NCI-H774 (cell line): ENCODE measurements at places on chromosomes 7 and 10.
A peak's percentile ranks its signal among the peaks of the same experiment; 100 is the strongest.

DNA sequence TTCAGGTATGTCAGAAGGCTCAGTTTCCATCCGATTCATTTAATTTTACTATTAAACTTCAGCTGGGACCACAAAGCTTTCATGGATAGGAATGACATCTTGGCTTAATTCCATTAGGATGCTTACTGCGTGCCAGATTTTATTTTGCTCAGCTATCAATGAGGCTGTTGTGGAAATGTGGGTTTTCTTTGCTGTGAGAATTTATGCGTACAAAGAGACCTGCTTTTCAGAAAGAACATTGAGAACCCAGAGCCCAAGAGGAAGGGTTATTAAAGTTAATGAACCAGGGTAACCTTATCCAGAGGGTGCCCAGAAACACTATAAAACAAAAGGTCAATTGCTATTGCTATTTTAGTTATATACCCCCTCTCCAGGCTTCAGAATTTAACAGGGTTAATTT lies 98.3 kb downstream of the MKLN1 start:
- no peak for DNase-seq

GRCh38 chr10:101566333-101567164 lies 21.5 kb downstream of the POLL start:
- DNase-seq, result peak; percentile 19

DNA sequence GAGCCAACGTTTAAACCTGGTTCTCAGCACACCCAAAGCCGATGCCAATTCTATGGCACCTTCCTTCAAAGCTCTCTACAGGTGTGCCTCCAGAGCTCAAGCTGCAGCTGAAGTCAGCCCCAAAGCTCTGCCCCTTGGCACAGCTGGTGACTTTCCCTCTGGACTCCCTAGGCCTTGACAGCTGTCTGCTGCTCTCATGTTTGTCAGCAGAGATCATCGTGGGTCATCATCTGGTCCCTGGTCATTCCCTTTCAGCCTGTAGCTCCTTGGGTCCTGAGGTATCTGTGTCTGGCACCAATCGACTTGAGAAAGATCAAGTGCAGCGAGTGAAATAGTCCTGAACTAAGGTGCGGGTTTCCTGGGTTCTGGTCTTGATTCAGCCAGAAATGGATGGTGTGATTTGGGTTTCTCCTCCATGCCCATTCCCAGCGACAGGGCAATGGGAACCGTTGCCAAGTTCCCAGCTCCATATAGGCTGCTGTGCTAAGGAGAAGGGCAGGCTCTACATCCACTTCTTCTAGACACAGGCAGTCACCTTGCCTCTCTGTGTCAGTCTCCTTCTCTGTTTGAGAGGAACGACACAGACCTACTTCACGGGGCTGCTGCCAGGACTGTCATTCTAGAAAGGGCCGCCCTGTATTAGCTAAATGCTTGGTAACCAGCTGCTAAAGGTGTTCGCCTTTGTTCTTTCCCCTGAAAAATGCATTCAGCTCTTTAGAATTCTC lies 3.6 kb downstream of the PKD1L1 start:
- no peak for DNase-seq

DNA sequence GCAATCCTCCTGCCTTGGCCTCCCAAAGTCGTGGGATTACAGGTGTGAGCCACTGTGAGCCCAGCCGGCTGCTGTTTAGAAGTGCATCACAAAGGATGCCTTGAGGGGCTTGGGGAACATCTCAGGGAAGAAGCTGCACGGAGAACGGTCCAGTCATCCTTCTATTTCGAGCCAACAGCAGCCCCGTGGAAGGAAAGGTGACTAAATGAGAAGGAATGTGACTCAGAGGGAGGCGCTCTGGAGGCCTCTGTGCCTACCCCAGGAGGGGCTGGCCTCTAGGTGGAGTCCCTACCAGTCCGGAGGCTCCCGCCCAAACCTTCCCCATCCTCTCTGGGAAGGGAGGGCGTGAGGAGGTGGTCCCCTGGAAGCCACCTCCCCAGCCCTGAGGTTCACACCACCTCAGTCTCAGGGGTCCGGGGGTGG lies 76.2 kb downstream of the CTBP2 start:
- no peak for DNase-seq

GRCh38 chr7:43461349-43462024 lies 121.4 kb upstream of the STK17A start:
- no peak for DNase-seq

GRCh38 chr7:132145466-132145865 lies 430.8 kb downstream of the PLXNA4 start:
- DNase-seq, result peak; percentile 36

DNA sequence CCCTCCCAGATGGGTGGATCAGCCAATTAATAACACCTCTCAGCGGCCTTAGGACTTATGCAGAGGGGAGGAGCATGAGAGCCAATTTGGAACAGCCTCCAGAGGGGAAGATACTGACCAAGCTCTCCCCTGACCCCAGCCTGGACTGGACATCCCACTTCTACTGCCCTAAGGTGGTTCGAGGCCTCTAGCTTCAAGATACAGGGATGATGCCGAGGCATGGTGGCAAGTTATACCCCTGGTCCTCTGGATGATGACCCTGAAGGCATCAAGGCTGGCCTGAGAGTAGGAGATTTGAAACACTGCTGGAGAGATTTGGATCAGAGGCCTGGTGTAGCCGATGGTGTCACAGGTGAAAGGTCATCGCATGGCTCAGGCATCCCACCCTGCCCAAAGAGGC lies 3.2 kb downstream of the CDH23 start:
- DNase-seq, result no peak

- no peak for DNase-seq
Observed at GRCh38 chr7:101156277-101156676, 2.0 kb downstream of the AP1S1 start.

GRCh38 chr10:130708465-130709070 lies 572.4 kb downstream of the GLRX3 start:
- DNase-seq, result no peak

DNA sequence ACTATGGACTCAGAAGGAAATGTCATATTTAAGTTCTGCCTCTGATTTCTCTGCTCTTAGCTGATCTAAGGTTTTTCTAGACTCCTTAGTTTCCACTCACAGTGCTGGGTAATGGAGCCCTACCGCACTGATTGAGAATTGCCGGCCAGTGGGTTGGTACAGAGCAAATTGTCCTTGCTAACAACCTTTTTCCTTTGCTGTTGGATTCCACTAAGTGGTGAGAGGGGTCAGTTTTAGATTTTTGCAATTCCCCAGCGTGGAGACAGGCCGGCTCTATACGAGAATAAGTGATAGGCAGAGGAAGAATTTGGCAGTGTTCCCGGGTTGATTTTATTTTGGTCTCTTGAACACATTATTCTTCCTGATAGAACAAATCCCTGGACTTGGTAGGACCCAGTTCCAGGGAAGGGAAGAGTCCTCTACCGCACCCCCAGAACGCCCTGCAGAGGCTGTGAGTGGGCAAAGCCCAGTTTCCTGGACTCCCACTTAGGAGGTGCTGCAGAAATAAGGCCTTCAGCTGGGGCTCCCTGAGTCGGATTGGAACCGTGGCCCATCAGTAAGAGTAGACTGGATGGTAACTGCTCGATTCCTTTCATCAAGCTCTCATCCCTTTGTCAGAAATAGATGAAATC lies 3.0 kb upstream of the NRP1 start:
- DNase-seq, result no peak

DNA sequence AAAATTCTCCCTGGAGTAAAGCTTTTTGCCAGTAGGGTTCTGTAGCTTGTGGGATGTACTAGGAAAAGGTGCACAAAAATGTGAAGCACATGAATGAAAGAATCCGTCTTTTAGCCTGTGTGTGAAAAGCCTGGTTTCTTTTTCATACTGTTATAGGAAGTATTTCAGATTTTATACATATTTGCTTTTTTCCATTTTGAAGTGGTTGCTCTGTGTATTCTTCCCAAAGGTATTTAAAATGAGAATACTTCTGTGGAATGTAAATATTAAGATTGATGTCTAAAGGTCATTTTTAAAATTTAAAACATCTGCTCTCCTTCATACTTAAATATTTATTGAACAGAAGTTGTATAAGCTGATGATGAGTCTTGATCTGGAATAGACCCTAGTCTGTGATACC lies 96.8 kb downstream of the CDK14 start:
- no peak for DNase-seq

GRCh38 chr10:122981066-122981464 lies 864 bp downstream of the PSTK start:
- no peak for DNase-seq

GRCh38 chr10:74418285-74418872 lies 267.4 kb downstream of the ADK start:
- DNase-seq, result peak; percentile 96

GRCh38 chr10:23742807-23743206 lies 303.9 kb downstream of the OTUD1 start:
- DNase-seq, result no peak

GRCh38 chr7:154679379-154680053 lies 323.4 kb downstream of the PAXIP1 start:
- DNase-seq, result no peak

GRCh38 chr10:132456881-132457280 lies 59.9 kb downstream of the PWWP2B start:
- no peak for DNase-seq

DNA sequence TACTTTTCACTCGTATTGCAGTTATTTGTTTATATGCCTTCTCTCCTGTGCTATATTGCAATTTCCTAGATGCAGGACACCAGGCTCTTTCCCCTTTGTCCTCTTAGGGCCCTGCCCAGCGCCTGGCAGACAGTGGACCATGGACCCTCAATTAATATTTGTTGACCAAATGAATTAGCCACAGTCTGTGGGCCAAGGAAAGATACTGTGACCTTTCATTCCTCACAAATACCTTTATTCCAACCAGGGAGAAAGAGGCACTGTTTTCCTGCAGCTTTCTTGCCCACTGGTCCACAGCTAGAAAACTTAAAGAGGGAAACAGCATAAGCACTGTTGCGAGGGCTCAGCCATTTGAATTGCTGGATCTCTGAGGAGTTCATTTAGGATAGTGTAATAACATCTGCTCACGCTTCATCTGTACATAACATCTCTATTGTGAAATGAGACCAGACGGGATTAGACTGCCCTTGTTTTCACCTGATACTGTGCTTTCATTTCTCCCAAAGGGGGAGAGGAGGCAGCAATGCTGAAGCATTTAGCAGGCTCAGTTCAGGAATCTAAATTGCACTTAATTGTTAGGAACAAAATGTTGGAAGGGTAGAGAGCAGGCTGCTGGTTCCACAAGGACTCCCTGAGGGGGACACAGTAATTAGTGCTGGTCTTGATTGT lies 46.7 kb downstream of the TNS3 start:
- no peak for DNase-seq

DNA sequence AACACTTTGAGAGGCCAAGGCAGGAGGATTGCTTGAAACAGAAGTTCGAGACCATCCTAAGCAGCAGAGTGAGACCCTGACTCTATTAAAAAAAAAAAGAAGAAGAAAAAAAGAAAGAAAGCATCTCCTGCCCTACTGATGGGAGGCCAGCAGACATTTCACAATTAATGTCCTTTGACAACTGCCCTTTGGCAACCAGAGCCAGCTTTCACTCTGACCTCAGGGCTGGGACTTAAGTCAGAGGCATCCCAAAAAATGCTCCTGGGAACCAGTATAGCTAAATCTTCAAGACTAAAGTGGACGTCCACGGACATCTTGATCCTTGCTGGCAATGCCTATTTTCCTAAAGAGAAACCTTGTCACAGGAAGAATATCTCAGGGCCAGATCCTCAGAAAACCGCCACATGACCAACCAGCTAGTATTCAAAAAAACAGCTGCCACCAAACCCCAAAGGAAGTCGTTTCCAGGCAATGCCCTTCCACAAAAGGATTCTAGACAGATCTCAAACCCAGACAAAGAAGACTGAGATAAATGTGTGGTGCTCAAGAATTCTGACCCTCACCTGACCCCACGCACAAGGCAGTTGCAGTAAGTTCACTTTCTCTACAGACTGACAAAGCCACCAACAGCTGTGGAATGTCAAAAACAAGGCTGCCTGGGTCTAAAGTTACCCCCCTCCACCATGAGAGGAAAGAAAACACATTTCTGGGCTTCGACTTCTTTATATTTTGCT lies 18.4 kb downstream of the GFRA1 start:
- DNase-seq, result no peak

DNA sequence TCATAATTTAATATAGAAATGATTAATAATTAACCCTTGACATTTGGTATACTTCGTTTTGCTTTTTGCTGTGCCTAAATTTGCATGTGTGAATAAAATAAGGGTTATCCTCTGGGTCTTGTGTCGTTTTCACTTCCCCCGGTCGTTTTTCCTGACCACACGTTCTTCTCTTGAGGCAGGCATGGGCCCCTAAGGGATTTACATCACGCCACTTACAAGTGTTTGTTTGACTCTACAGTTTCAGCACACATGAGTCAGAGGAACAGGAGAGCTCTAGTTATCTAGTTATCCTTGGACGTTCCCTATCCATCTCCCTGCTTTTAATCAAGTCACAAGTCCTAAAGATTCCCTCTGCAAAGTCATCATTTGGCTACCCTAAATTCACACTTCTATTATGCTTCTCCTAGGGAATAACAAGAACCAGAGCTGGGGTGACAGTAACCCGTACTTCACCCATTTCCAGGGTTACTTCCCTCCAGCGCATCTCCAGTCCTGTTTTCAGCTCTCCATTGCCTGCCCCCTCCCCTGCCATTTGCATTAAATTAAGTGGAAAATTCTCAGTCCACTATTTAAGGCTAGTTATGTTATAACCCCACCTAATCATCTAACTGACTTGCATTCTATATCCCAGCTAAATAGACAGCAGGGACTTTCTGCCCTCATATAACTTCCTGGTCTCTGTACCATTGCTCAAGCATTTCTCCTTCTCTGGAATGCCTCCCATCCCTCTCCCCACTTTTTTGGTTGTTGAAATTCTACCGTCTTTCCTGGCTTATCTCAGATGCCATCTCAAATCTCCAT lies 206.9 kb downstream of the PTEN start:
- DNase-seq, result no peak

DNA sequence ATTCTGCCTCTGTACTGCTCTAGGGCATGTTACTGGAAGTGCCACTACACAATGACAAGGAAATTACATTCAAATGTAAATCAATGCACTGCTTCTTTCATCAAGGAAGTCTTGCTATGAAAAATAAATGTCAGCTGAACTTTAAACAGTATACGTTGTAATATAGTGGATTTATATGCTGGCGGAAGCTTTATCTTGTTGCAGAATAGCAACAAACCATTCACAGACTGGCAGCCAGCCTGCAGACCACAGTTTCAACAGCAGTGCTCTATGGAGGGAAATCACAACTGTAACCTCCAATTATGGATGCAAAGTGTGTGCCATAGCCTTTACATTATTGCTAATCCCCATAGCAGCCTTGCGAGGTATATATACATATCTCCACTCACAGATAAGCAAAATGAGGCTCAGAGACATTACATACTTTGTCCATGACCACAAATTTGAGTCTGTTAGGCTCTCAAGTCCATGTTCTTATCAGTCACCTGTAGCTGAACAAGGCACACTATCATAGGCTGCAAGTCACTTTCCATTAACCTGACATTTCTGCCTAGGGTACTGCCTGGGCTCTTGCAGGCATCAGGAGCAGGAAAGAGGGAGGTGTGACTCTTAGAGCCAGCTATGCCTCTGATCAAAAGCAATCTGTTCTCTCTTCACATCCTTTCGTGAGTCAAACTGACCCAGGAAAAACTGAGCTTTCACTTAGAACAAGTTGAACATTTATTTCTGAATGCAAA lies 22.6 kb downstream of the COL28A1 start:
- no peak for DNase-seq

GRCh38 chr10:48572414-48572813 lies 32.5 kb downstream of the ARHGAP22 start:
- DNase-seq, result no peak
